ENCODE measurements at places on chromosomes 7 and 10. TPM values are rescaled to one million over a fixed set of nuclear protein-coding genes. Genes with fewer than 3 reads are reported as not detected.

DNA sequence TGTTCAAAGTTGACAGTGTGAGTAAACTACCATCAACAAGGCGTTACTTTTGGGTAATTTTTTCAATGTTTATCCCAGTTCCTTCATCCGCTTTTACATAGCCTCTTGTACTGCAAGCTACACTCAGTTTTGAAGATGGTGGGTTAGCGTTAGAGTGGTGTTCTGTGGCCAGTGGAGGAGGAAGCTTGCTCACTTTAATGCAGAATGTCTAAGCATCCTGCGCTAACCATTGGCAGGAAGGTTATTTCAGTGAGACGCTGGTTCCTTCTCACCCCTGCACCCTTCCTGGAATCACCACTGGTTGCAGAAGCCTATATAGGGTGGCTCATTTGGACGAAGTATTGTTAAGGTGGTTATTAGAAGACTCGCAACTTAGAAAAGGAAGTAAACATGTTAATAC lies 159.1 kb downstream of the CELF2 start:
- H3K27ac ChIP-seq, result no peak overlapping the region
- H3K4me3 ChIP-seq, result no peak overlapping the region
- no peak for DNase-seq
- H3K27me3 ChIP-seq, result peaks cover 26% of the 10 kb centered on the region
- H3K4me1 ChIP-seq, result no peaks in the 10 kb centered on the region

GRCh38 chr10:77862595-77862994 lies 64.0 kb downstream of the DLG5 start:
- no peak for DNase-seq
- no peak overlapping the region for H3K4me3 ChIP-seq
- no peak overlapping the region for H3K27ac ChIP-seq

DNA sequence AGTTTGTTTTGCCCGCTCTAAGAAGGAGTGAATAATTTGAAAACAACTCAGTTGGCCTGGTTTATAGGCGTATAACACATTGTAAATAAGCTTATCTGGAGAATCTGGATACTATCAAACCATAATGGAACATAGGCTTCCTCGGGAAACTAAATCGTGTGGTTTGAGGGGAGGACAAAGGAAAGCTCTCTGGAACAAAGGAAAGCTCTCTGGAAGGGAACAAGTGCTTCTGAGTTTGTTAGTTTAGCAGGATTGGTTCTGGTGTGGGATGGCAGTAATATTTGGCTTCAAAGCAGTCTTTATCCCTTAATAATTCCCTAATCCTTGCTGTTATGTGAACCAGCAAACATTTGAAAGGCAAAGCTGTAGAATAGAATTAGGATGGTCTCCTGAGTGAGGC lies 15.0 kb upstream of the SLK start:
- no peaks in the 10 kb centered on the region for H3K27me3 ChIP-seq
- H3K36me3 ChIP-seq, result no peaks in the 10 kb centered on the region
- peaks cover 9% of the 10 kb centered on the region for H3K4me1 ChIP-seq
- no peak overlapping the region for H3K4me3 ChIP-seq
- DNase-seq, result no peak
- H3K27ac ChIP-seq, result no peak overlapping the region

GRCh38 chr7:1446620-1447032 lies 12.6 kb downstream of the MICALL2 start:
- no peak overlapping the region for H3K4me3 ChIP-seq
- H3K36me3 ChIP-seq, result no peaks in the 10 kb centered on the region
- no peak for DNase-seq
- no peaks in the 10 kb centered on the region for H3K27me3 ChIP-seq
- H3K4me1 ChIP-seq, result no peaks in the 10 kb centered on the region
- H3K27ac ChIP-seq, result no peak overlapping the region

- no peak overlapping the region for H3K4me3 ChIP-seq
- no peaks in the 10 kb centered on the region for H3K36me3 ChIP-seq
- H3K4me1 ChIP-seq, result no peaks in the 10 kb centered on the region
- no peak overlapping the region for H3K27ac ChIP-seq
- no peak for DNase-seq
- H3K27me3 ChIP-seq, result no peaks in the 10 kb centered on the region
Measured at GRCh38 chr10:103597003-103597402, 103.5 kb downstream of the NEURL1 start.

DNA sequence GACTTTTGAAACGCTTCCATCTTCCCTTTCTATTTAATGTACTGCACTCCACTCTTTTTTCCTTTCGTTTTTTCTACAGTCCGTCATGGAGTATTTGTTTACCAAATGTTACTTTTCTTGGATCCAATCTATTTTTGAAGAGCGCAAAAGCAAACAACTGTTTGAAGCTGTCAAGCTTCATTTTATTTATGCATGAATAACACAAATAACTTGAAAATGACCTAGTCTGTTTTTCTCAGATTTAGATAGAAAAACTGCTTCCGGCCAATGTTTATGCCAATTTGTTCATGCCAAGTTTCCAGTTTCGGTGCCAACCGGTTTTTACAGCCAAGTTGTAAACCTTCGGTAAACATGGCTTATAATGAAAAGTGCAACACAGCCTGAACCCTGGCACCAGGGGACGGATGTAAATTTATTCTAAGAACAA lies 150.9 kb upstream of the KLF6 start:
- no peaks in the 10 kb centered on the region for H3K36me3 ChIP-seq
- peak overlapping the region; percentile 58 for H3K27ac ChIP-seq
- H3K4me1 ChIP-seq, result peaks cover 11% of the 10 kb centered on the region
- no peaks in the 10 kb centered on the region for H3K27me3 ChIP-seq
- DNase-seq, result peak; percentile 59
- peak overlapping the region; percentile 55 for H3K4me3 ChIP-seq

GRCh38 chr7:135757719-135758411 lies 9.3 kb upstream of the FAM180A start:
- no peaks in the 10 kb centered on the region for H3K36me3 ChIP-seq
- no peak overlapping the region for H3K4me3 ChIP-seq
- no peak overlapping the region for H3K27ac ChIP-seq
- no peaks in the 10 kb centered on the region for H3K27me3 ChIP-seq
- H3K4me1 ChIP-seq, result no peaks in the 10 kb centered on the region

DNA sequence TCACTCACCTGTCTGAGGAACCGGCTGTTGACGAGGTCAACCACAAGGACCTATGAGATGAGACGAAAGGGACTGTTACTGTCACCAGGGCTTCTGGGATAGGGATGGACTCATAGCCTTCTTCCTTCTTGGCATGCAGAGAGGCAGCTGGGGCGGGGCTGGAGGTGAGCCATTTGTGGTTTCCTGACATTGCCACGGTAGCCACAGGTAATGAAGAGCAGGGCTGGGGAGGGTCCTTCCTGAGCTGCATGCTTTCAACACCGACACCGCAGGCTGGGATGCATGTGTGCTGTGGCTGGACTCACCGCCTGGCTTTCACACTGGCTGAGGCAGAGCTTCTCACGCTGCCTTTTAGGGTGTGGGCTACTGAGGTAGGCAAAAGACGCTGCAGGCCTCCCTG lies 46.4 kb upstream of the MKRN1 start:
- H3K27me3 ChIP-seq, result no peaks in the 10 kb centered on the region
- H3K4me1 ChIP-seq, result peaks cover 18% of the 10 kb centered on the region
- DNase-seq, result peak; percentile 83
- H3K4me3 ChIP-seq, result no peak overlapping the region
- no peaks in the 10 kb centered on the region for H3K36me3 ChIP-seq

NEURL1 gene
- 1.7 TPM for total RNA-seq

TCAF2 gene
- total RNA-seq, result 9.7 TPM

SLC26A5 gene
- 0.86 TPM for total RNA-seq
